Stimulated activated CD8-positive, alpha-beta memory T cell treated with anti-CD3 and anti-CD28 coated beads, Interleukin-15, amount 100 ng/mL, for 1 hour (primary cell): ENCODE measurements at places on chromosomes 1 and 21.

DNA sequence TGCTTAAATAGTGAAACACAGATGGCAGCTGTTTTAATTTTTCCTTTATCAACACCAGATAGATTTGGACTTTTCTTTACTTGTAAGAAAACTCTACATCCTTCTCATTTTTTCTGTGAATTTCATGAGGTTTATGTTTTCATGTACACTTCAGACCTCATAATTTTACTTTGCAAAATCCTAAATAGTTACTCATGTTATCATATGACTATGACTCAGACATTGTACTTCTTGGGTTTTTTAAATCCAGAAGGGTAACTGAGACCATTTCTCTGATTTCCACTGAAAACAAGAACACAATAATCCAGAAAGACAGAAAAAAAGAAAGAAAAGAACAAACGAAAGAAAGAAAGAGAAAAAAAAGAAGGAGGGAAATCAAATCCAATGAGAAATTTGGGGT, 1021.6 kb downstream of the NCAM2 start:
- no peak for DNase-seq

DNA sequence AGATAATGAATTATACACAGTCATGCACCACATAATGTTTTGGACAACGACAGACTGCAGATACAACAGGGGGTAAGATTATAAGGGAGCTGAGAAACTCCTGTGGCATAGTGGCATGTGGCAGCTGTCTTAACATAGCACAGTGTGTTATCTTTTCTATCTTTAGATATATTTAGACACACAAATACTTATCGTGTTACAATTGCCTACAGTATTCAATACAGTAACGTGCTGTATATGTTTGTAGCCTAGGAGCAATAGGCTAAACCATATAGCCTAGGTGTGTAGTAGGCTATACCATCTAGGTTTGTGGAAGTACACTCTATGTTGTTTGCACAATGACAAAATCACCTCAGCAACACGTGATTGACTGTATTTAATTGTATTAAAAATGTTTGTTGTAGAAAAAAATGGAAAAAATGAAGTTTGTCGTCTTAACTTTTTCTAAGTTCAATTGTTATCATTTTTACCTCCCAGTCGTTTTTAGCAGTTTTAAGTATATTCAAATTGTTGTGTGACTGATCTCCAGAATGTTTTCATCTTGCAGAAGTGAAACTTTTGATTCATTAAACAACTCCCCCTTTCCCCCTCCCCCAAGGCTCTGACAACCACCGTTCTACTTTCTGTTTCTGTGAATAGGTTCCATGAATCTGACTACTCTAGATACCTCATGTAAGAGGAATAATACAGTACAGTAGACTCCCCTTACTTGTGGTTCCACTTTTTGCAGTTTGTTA, 351.0 kb upstream of the B3GALT2 start:
- DNase-seq = no peak

DNA sequence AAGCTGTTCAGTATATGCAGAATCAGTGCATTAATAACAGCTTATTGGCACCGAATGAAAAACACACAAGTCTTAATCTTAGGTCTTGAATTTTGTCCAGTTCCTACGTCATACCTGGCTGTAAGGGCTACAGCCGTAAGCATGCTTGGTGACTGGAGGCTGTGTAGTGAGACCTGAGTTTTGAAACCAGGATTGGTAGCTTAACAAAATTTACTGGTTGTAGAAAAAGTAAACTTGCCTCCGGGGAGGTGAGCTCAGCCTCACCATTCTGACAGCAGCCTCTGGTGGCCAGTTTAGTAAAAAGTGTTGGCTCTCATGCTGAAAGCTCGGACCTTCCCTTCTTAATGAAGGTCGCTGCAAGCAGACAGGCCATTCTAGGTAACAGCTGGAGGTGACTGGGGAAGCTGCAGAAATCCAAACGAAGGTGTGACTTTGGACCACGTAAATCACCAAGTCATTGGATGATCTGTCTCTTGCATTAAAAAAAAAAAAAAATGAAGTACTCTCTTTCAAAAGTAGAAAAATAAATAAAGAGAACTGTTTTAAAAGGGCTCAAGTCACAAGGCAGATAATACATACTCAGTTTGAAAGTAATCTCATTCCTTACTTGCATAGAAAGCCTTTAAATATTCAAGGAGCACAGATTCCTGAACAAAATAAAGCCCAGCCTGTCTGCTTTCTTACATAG, 48.9 kb downstream of the HLCS start:
- no peak for DNase-seq

GRCh38 chr1:57064379-57065140, 98.7 kb upstream of the C8B start:
- DNase-seq = no peak

- DNase-seq = no peak
Measured at GRCh38 chr1:165508291-165508690, 35.5 kb upstream of the LRRC52 start.

DNA sequence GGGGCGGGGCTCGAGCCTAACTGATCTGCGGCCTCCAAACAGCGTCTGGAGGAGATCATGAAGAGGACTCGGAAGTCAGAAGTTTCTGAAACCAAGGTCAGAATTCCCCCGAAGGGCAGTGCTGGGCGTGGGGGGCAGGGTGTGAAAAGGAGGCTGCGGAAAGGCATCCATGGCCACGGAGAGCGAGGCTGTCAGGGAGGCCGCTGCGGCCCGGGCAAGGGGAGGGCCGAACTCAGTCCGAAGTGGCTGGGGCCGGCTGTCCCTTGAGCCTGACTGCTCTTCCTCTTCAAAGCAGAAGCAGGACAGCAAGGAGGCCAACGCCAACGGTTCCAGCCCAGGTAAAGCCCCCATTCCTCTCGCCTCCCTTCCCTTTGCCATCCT, 23.2 kb downstream of the MAP7D1 start:
- DNase-seq = no peak

DNA sequence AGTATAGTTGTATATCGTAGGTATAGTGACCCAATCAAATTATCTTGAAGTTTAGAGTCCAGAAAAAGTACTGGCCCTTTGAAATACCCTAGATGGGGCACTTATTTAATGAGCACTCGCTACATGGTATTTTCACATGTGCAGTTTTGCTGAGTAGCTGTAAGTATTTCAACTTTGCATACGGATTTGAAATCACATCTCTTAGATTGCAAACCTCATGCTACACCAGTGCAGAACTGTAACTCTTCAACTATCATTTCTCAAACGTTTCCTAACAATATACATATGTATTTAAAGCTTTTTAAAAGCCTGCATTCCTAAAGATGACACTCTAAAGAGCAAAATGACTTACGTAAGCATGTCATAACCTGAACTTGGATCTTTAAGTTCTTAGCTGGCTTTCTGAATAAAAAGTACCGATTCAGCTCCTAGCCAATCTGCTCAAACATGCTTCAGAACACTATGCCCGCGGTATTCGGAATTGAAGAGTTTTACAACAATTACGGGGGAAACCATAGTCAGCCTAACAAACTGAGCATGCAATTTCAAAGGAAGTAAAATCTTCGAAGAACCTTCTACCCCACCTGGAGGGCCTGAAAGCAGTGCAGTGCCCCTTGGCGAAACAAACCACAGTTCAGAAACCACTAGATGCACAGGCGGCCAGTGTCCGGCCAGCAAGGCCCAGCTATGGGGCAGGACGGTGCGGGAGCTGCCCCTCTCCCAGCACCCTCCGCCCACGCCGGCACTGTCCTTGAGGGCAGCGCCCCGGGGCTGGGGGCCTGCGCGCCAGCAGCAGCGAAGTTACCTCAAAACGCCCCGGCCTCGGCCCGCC, 863 bp downstream of the FH start:
- no peak for DNase-seq

GRCh38 chr21:41868062-41868710, 11.0 kb downstream of the PRDM15 start:
- no peak for DNase-seq

DNA sequence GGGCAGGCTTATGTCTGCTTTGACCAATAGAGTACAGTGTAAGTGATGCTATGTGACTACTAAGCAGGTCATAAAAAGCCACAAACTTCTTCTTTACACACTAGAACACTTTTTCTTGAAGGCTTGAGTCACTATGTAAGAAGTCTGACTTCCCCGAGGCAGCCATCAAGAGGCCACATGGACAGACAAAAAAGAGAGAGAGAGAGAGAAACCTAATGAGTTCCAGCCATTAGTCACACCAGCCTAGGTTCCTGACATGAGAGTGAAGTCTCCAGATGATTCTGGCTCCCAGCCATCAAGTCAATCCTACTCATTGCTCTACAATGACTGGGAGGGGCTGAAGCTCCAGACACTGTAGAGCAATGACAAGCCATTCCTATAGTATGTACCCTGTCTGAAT, 101.4 kb downstream of the LHX9 start:
- DNase-seq = no peak

GRCh38 chr1:24793447-24794129, 48.3 kb downstream of the CLIC4 start:
- no peak for DNase-seq

DNA sequence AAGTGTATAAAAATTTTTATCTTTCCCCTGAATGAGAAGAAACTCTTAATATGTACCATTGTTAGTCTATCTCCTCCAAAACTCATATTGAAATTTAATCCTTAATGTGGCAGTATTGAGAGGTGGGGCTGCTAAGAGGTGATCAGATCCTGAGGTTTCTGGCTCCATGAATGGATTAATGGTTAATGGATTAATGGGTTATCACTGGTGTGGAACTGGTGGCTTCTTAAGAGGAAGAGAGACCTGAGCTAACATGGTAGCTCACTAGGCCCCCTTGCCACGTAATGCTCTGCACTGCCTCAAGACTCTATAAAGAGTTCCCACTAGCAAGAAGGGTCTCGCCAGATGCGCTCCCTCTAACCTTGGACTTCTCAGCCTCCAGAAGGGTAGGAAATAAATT, 70.6 kb upstream of the ZBTB18 start:
- DNase-seq = no peak

GRCh38 chr1:189226779-189227178, 1250.9 kb downstream of the BRINP3 start:
- DNase-seq = no peak

DNA sequence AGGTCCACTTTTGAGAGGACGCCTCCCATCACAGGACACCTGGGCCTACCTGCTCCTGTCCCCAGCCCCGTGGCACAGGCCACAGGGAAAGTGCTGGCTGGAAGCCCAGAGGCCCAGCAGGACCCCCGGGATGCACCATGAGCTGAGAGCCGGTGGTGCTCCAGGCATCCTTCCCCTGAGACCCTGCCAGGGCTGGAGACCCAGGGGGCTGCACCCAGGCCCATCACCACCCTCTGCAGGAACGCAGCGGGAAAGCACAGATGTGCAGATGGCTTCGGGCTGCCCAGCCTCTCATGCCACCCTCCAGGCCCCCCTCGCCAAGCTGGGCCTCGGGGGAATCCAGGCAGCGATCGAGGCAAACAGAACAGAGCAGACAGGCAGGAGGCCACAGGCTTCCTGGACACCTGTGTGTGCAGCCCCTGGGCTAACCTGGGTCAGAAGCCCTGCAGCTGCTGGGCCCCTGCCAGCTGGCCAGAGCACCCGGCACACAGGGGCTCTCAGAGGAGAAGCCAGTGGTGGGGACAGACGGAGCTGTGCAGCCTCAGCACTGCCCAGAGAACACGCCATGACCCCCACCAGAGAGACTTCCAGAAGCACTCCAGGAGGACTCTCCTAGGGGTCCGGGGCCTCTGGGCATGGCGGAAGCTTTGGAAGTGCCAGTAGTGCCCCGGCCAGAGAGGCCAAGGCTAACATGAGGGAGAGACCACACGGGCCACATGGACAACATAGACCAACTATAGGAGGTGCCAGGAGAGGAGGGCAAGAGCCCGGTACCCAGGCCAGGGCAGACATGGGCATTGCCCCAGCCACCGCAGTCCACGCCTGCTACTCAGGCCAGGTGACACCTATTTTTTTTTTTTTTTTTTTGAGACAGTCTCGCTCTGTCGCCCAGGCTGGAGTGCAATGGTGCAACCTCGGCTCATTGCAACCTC, 71.4 kb downstream of the ARHGEF16 start:
- no peak for DNase-seq

DNA sequence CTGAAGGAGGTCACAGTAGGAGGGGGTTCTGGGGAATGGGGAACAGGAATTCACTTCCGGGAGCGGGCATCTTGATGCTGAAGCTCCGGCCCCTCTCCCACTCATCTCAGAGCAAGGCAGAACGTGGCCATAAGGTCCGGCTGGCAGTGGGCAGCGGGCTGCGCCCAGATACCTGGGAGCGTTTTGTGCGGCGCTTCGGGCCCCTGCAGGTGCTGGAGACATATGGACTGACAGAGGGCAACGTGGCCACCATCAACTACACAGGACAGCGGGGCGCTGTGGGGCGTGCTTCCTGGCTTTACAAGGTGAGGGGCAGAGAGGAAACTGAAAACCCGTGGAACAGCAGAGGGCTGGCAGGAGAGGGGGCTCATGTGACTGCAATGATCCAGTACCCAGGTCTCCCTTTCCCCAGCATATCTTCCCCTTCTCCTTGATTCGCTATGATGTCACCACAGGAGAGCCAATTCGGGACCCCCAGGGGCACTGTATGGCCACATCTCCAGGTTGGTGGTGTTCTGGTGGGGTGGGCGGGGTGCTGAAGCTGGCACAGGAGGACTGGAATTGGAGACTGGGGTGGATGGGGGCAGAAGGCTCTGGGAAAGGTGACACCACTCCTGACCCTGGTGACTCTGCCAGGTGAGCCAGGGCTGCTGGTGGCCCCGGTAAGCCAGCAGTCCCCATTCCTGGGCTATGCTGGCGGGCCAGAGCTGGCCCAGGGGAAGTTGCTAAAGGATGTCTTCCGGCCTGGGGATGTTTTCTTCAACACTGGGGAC, 3.0 kb downstream of the SLC27A3 start:
- DNase-seq = no peak

GRCh38 chr1:246949956-246950355, 18.2 kb upstream of the AHCTF1 start:
- DNase-seq = no peak

DNA sequence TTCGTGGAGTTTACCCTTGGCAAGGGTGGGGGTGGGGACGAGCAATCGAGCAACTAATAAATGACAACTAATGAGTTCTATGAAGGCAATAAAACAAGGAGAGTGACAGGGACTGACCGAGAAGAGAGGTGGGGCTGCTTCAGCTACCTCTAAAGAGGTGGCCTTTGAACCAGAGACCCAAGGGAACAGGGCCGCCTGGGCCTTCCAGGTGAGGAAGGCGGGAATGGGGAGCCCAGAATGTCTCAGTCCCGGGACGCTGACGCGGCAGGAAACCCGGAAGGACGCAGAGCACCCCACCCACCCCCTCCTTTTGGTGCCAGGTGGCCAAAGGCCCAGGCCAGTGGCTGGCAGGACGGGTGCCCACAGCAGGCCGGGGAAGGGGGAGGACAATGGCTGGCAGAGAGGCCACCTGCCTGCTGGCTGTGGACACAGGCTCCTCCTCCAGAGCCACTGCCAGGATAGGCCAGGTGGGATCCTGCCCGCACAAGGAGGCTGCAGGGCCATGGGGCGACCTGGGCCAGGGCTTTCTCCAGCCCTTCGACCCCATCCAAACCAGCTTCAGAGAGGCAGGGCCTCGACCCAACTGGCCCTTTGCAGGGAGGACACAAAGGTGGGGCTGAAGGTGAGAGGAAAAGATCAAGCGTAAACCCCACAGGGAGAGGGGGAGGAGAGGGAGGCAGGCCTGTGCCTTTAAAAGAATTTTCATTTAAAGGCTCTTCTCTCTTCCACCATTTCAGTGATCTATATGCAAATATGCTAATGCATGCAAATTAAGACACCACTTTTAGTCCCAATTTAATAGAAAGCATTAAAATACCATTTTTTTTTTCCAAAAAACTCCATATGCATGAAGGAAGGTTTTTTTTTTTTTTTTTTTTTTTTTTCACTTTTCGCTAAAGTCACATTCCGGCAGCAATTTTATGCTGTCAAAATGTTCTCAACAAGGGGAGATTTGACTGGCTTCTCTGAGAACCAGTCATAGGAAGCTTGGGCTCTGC, 58.1 kb downstream of the CASZ1 start:
- no peak for DNase-seq

- no peak for DNase-seq
Measured at GRCh38 chr1:179137617-179138255, 55.9 kb downstream of the TOR3A start.

GRCh38 chr1:205481629-205482151, 22.8 kb upstream of the CDK18 start:
- DNase-seq = no peak
